ENCODE measurements at places on chromosomes 7 and 10. TPM values are rescaled to one million over a fixed set of nuclear protein-coding genes. Genes with fewer than 3 reads are reported as not detected.

The CDNF gene
- total RNA-seq: 2.1 TPM

The ADAM8 gene
- 0.87 TPM for total RNA-seq

The CRHR2 gene
- not detected for total RNA-seq

The VGF gene
- not detected for total RNA-seq

The PNLIPRP3 gene
- total RNA-seq: not detected

The ENKUR gene
- total RNA-seq: 0.25 TPM

The IDI2 gene
- total RNA-seq: not detected

The ADIRF gene
- 936 TPM for total RNA-seq

The GIMAP7 gene
- 1.8 TPM for total RNA-seq

The EPO gene
- not detected for total RNA-seq

The CCDC7 gene
- 12.4 TPM for total RNA-seq

The OR2A42 gene
- total RNA-seq: 0.06 TPM

All from aortic smooth muscle cell (primary cell).